Renal cortical epithelial cell (primary cell): ENCODE measurements at places on chromosomes 3 and 15.

- no peak for DNase-seq
These were observed 32.1 kb upstream of the TIMP4 start for GRCh38 chr3:12190832-12191231.

- DNase-seq = no peak
These were observed 1.8 kb downstream of the PLIN1 start for GRCh38 chr15:89677381-89677780.

- DNase-seq = peak; percentile 19
These were observed 44.4 kb upstream of the GK5 start for GRCh38 chr3:142269767-142270166.

DNA sequence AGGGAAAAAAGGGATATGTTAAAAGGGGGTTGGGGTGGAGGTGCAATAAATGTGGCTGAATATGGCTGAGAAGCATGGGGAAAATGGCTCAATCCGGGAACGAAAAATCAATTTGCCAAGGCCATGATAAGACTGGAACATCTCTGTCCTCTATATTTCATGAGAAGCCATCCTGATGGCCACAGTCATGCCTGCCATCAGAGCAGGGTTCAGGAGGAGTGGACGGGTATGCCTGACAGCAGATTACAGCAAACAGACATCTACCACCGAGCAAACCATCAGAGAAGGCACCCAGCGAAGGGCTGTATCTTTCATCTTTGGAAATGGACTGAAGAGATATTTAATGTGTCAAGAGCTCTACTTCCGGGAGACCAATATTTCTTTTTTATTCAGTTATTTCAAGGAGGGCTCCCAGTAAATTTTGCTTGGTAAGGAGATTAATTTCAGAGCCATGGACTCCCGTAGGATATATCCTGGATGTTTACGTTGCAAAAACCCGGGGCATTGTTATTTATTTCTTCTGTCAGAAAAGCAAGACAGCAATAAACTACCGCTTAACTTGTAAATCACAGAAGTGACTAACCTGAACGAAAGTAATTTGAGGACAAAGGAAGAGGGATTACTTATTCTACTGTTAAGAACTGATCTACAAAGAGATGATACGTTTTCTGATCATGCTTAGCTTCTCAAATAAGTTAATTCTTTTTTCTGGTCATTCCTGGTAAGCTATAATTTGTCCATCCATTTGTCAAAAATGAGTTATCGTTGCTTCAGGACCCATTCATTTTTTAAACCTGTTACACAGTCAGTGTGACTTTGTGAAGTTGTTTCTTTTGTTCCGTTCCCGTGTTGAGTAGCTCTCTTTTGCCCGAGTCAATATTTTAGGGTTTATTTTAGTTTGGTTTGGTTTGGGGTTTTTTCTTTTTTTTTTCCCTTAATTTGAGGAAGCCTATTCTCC lies 80.6 kb upstream of the CHD2 start:
- peak; percentile 71 for DNase-seq

DNA sequence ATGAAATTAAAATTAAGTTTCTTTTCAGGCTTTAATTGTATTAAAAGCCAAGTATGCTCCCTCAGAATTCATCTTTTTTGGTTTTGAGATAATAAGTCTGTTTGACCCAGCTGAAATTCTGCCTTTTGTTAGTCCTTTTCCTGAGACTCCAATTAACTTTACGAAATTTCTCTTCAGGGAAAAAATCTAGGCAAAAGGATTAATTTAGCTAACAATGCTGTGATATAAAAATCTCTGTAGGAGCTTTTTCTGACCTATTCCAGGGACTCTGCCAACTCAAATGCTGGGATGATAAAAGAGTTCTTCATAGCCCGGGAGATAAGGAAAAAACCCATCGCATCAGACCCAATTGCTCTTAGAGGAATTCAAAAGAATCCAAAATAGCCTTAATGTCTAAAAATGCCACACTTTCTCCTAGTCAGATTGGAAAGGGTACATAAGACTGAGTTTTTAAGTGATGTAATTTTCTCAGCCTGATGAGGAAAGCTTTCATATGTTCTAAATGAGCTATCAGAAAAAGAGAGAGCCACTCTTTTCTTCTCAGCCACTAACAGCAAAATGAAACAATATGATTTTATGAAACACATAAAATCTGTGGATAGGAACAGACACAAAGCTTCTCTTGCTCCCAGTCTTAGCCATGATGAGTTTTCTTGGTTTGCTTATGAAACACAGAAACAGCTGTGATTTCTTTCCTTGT lies 405.1 kb downstream of the ROBO1 start:
- no peak for DNase-seq

DNA sequence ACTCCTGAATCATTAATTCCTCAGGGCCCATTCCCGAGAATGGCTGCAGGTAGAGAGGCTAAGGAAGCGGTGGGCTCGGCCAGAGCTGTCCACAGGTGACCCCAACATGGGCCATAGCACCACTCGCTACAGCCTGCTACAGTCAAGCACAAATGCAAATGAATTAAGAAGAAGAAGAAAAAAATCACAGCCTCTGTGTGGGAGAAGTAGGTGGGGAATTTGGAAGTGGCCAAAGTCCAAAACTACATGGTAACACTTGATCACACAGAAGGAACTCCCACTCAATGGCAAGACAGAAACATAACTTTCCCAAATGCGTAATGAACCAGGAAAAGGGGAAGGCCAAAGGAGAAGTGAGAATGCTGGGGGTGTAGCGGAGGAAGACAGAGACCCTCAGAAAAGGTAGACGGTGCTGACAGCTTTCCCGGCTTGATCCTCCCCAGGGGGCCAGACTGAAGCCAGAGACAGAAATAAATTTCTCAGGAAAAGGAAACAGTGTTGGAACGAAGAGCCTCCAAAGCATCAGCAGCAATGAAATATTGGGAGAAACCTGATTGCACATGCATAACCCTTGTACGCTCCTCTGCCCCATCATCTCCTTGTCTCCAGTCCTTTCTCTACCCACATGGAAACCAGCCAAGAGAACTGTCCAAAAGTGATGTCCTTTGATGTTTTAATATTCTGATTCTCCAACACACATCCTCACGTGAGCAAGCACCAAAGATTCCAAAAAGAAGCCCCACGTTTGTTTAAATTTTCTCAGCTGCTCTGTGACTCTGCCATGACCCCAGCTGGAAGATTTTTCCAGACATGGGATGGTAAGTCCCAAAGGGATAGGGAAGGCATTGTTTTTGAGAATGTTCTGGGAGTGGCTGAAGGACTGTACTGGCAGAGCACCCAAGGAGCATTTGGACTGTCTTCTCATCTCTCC lies 107.6 kb downstream of the OXNAD1 start:
- DNase-seq = peak; percentile 33

- DNase-seq = peak; percentile 29
These were observed 15.8 kb downstream of the SCG5 start for GRCh38 chr15:32657198-32657883.

DNA sequence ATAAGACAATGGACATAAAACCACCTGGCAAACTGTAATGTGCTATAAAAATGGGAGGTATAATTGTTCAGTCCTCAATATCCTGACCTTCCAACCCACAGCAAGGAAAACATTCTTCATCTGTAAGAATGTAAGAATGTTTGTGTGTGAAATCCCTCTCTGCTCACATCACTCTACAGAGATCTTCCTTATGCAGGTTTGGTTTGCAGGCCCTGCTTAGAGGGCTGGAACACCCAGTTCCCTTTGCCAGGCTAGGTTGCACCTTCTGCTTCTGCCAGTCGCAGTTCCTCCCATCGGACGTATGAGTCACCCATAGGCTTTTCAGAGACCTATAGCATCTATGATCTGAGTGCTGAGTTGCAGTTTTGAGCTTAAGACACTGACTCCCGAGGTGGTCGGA lies 24.1 kb upstream of the MINAR1 start:
- DNase-seq = no peak

DNA sequence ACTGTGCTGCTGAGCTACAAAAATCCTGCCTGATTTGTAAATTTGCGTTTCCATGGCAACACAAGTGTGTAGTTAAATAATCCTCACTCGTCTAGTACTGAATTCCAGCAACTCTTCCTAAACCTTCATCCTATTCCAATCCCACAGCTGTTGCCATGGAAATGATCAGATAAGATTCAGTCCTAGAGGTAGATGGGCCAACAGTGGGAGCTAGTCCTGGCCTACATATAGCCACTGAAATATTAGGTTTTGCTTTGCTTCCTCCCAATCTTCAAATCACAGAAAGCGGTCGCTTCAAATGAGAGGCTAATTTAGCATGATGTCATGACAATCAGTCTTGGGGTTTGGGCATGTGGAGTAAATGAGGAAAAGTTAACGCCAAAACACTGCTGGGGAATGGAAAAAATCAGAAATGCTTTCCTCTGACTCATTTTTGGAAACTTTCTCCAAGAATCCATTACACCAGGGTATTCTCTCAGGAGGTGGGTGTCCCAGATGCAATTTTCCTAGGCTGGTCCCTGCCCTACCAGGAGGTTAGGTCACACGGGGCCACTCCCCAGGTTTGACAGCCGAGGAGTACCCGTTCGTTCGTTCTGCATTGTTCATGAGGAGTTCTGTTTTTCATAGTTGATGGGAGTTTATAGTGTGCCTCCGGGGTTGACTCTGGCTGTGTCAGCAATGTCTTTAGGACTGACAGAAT lies 159.2 kb upstream of the SLCO3A1 start:
- no peak for DNase-seq

DNA sequence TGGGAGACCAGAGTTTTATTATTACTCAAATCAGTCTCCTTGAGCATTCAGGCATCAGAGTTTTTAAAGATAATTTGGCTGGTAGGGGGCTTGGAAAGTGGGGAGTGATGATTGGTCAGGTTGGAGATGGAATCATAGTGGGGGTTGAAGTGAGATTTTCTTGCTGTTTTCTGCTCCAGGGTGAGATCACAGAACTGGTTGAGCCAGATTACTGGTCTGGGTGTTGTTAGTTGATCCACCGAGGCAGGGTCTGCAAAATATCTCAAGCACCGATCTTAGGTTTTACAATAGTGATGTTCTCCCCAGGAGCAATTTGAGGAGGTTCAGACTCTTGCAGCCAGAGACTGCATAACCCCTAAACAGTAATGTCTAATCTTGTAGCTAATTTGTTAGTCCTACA lies 141.0 kb downstream of the OTOL1 start:
- no peak for DNase-seq

GRCh38 chr3:102727340-102727739 lies 292.5 kb downstream of the ZPLD1 start:
- DNase-seq = no peak

DNA sequence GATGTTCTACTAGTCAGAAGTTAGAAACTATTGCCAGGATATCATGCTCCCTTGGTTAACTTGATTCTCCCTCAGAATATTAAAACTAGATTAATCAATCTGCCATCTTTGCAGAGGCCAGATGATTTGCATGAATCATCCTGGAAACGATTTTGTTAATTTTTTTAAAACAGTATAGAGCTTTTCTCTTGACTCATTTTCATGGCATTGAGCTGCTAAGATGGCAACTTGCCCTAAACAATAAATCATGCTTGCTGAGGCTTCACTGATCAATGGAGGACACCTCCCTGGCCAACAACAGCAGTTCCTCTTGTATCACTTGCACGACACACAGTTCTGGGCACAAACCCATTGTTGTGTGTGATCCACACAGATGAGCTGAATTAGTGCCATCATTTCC lies 109.1 kb downstream of the COL6A6 start:
- peak; percentile 4 for DNase-seq

DNA sequence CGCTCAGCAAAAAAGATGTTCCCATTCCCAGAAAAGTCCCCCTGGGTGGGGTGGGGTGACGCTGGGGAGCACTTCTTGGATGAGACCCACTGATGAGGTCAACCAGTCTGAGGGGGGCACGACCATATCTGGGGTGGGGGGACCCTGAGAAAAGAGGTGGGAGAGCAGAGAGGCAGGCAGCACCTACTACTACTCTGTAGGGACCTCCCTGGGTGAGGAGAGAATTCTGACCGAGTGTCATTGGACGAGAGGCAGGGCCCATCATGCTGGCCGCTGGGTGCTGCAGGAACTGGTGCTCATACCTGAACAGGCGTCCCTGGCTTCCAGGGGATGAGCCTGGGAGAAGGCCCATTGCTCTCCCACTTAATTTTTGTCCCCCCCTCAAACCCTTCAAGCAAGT lies 158.8 kb downstream of the KLF13 start:
- DNase-seq = no peak

- peak; percentile 42 for DNase-seq
These were observed 5.3 kb upstream of the SPRED1 start for GRCh38 chr15:38247336-38247735.

GRCh38 chr15:73965094-73965757 lies 26.9 kb downstream of the STOML1 start:
- no peak for DNase-seq

DNA sequence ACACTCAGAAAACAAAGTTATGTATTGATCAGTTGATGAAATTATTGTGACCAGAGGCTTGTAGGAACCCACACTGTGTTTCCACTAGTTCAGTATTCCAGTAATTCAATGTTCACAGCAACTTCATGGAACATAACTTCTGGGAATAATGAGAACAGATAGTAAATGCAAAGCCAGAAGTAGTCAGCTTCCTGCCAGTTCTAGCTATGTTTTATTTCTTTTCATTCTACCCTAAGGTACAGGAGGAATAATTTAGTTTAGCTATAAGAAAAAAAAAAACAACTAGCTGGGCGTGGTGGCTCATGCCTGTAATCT lies 48.6 kb downstream of the ARHGEF26 start:
- DNase-seq = no peak

GRCh38 chr3:150106740-150107428 lies 136.2 kb upstream of the PFN2 start:
- peak; percentile 83 for DNase-seq

DNA sequence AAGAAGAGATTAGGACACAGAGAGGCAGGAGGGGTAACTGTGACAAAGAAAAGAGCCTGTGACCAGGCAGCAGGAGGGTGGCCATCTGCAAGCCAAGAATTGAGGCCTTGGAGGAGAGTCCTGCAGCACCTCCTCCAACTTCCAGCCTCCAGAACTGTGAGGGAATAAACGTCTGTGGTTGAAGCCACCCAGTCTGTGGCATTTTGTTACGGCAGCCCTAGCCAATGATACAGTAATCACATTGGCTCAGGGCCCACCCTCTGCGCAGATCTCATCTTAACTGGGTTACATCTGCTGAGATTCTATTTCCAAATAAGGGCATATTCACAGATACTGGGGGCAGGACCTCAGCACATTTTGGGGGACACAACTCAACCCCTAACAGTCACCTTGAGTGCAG lies 11.3 kb downstream of the SELENOS start:
- no peak for DNase-seq

GRCh38 chr15:83282776-83283137 lies 1.7 kb downstream of the BNC1 start:
- no peak for DNase-seq

GRCh38 chr3:42438758-42439157 lies 28.3 kb upstream of the LYZL4 start:
- DNase-seq = no peak

- no peak for DNase-seq
These were observed 30.8 kb downstream of the MLH1 start for GRCh38 chr3:37024092-37024491.

GRCh38 chr3:169998668-169999131 lies 32.1 kb downstream of the SEC62 start:
- peak; percentile 44 for DNase-seq

- DNase-seq = no peak
These were observed 1.8 kb downstream of the CX3CR1 start for GRCh38 chr3:39277893-39278615.
